ENCODE measurements at places on chromosomes 11 and 22.

DNA sequence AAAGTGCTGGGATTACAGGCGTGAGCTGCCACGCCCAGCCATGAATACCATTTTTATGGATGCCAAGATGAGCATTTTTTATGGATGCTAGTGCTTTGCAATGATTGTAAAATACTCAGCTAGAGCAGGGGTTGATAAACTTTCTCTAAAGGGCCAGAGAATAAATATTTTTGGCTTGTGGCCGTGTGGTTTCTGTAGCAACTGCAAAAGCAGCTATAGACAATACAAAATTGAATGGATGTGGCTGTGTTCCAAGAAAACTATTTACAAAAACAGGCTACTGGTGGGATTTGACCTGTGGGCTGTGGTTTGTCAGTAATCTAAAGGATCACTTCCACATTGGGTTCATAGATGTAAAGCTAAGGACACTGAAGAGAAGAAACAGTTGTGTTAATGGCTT, 56.0 kb downstream of the COMMD9 start:
- DNase-seq: no peak

DNA sequence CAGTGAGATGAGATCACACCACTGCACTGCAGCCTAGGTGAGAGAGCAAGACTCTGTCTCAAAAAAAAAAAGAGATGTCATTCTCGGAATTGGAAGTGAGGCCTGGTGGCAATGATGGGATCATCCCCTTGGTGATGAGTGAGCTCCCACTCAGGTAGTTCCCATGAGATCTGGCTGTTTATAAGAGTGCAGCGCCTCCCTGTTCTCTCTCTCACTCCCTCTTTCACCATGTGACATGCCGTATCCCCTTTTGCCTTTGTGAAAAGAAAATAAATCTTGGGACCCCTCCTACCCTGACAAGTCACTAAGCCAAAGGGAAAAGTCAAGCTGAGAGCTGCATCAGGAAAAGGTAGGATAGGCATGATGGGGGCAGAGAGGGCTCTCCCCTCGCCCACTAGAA, 28.8 kb downstream of the ZNF70 start:
- no peak for DNase-seq

DNA sequence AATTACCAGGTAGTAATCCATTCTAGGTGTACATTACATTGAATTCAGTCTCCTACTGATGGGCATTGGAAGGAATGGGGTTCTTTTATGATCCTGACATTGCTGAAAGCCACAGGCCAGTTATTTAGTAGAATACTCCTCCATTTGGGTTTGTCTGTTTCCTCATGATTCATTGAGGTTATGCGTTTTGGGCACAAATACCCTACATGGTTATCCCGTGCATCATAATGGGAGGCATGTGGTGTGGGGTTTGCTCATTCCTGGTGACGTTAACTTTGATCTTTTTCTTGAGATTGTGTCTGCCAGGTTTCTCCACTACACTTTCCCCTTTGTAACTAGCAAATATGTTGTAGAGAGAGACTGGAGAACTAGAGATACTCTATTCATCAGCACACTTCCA, 5.5 kb downstream of the FOLR3 start:
- no peak for DNase-seq

DNA sequence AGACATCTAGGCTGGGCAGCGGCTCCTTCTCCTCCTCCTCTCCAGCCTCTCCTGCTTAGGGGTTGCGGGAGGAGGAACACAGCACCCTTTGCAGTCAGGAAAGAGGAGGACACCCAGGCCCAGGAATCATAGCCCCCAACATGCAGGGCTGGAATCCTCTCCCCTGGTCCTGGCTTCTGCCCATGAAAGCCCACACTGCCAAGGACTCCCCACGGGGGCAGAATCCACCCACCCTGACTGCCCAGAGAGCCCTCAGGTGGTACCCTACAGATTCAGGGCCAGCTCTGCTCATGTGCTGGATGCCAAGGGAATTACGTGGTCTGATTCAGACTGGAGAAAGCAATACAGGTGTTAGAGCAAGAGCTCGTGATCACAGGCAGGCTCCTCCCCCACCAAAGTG, 4.5 kb downstream of the ESS2 start:
- no peak for DNase-seq

DNA sequence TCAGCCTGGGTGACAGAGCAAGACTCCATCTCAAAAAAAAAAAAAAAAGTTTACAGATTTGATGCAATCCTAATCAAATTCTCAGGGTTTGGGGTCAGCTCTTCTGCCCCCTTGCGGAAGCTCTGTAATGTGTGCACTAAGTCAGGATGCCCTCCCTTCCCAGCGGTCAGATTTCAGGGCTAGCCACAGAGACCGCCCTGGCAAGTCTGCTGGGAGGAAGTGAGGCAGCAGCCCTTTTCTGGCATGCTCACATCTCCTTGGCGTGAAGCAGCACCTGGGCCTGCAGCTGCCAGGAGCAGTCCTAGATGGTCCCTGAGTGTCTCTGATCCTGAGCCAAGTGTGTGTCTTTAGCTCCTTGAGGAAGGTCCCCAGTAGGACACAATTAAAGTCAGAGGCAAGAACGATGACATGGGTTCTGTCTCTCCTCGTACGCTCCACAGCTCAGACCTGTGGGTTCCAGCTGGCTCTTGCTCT, 10.9 kb upstream of the APOBEC3C start:
- peak; percentile 79 for DNase-seq

DNA sequence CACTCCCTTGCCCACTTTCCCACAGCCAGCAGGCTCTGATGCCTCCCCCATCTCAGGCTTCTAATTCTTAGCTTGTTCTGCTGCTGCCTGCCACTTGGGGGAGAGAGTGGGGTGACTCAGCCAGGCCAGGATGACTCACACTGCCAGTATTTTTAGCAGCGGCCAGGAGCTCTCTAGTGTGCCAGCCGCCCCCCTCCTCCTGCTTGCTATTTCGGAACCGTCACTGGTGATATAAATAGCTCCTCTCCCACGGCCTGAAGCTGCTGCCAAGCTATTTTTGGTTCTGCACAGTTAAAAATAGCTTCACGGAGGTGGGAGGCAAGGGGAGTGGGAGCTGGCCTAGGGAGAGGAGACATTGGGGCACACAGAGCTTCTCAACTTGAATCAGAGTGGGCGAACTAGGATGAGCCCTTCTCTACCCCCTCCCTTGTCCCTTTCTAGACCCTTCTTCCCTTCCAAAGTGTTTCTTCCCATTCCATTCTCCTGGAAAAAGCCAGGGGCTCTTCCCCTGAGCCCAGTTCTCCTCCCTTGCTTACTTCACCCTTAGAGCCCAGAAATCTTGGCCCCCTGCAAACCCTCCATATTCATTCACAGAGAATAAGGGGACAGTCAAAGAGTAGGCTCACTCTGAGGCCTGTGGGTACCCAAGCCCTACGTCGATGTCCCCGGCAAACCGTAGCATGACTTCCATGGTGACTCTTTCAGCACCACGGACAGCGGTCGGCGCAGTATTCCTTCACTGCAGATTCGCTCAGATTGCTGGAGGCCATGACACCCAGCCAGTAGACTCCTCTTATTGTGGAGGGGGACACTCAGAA, 2.5 kb upstream of the NPAS4 start:
- peak; percentile 94 for DNase-seq

DNA sequence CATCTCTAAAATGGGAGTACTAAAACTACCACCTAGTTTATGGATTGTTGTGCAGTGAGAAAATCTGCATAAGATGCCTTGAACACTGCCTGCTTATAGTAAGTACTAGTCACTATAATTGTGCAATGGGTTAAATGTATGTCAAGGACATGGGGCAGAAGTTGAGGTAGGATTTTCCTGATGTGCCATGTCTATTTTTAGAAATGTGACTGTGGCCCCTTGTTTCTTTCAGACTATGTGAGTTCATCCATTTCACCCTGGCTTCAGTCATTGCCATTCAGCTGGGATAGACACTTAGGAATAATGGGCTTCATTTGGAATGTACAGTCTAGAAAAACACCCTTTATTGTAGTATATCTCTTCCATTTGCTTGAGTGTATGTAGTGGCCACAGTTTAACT, 51.4 kb downstream of the BDNF start:
- no peak for DNase-seq

- no peak for DNase-seq
These were observed 23.5 kb downstream of the RAB38 start for GRCh38 chr11:88151709-88152265.

GRCh38 chr22:39319284-39320022, at the start of gene RPL3:
TSS of gene RPL3 (minus strand) at chr22:39319623. CDS start at chr22:39319597, 26 bp downstream.
- DNase-seq: peak; percentile 97

GRCh38 chr11:129701706-129702105, 113.9 kb upstream of the TMEM45B start:
- no peak for DNase-seq

DNA sequence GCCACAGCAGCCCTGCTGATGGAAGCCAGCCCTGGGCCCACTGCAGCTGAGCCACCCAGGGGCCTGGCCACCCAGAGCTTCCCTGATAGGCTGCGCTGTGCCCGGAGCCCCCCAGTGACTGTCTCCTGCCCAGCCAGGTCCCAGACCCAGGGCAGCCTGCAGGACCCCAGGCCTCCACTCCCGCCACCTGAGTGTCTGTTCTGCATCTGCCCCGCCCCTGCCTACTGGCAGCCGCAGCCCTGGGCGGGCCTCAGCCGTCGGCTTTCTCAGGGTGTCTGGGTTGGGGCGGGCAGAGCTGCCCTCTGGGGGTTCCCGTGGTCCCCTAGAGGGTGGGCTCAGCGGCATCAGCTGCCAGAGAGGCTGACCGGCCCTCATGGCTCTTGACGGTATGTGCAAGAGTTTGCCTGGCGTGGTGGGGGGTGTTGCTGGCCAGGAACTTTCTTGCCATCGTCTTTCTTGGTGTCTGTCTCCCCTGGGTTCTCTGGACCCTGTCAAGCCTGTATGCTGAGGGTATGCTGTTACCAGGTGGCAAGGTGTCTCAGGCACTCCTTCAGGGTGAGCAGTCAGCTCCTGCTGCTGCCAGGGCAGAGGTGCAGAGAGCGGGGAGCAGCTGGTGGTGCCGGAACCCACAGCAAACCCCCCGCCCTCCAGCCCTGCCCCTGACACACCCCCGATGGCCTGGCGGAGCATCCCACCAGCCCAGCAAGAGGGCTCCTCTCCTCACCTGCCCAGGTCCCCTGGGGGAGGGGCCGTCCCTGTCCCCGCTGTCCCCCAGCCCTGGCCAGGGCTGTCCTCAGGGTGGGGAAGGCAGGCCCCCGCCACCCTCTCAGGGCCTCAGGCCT, 12.2 kb upstream of the PIM3 start:
- no peak for DNase-seq

GRCh38 chr11:67666676-67667489, 7.5 kb downstream of the ALDH3B2 start:
- no peak for DNase-seq

DNA sequence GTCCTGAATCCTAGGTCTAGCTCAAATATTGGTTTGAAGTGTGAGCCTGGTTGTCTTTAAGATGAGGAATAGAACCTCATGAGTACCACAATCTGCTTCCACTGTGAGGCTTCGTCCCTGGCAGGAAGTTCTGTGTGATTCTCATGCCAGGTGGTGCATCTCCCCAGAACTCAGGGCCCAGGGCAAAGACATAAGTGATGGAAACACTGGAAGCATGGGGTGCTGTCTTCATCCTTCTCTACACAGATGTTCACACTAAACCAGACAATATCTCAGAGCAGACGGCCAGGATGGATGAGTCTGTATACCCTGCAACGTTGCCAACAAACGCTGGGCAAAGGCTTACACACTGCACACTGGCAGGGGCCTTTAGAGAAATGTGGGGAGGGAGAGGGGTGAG, 475.9 kb upstream of the B3GAT1 start:
- DNase-seq: no peak

DNA sequence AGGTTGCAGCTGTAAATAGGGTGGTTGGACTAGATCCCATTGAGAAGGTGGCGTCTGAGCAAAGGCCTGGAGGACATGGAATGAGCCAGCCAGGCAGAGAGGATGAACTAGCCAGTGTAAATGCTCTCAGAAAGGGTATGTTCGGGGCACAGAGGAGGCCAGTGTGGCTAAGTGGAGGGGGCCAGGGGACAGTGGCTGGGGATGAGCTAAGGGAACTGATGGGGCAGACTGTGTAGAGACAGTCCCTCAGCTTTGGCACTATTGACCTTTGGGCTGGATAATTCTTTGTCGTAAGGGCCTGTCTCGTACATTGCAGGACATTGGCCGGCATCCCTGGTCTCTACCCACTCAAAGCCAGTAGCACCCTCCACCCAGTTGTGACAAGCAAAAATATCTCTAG, 43.7 kb upstream of the ISX start:
- DNase-seq: no peak

DNA sequence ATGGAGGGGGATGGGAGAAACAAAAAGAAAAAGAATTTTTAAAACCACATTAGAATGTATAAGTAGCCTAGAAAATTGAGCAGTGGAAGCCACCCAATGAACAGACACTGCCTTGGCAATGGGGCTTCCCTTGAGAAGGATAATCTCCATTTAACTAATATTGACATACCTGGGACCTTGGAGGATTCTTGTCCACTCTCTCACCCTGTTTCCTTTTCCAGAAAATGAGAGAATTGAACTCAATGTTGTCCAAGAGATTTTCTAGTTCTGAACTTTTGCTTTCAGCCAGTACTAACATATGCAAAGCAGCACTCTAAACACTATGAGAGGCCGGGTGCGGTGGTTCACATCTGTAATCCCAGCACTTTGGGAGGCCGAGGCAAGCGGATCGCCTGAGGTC, 524 bp downstream of the MS4A8 start:
- no peak for DNase-seq

DNA sequence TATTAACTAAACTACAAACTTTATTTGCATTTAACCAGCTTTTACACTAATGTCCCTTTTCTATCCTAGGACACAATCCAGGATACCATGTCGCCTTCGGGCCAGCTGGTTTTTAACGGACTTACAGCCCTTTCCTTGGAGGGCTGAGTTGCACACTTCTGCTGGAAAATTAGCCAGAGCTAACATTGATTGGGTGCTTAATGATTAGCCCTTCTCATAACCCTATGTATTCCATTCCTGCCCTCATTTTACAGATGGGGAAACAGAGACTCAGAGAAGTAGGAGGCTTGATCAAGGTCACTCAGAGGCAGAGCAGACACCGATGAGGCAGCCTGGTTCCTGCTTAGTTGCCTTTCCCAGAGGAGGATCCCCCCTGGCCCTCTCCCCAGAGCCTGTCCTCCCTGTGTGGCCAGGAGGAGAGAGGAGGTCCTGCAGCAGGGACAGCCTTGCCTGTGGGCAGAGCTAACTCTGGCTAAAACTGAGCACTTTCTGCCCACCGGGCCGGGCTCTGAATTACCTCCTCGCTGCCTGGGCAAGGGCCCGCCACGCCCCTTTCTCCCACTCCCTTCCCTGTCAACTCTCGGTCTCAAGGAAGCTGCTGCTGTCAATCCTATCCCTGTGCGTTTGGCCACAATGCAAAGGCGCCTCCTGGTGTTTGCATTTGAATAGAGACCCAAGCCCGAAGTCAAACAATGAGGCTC, 59.6 kb upstream of the PAX6 start:
- peak; percentile 56 for DNase-seq

GRCh38 chr11:10522921-10523320, 18.1 kb downstream of the RNF141 start:
- no peak for DNase-seq
